Tibial artery (tissue), 4 donors: ENCODE measurements at places on chromosomes 1 and 21.

DNA sequence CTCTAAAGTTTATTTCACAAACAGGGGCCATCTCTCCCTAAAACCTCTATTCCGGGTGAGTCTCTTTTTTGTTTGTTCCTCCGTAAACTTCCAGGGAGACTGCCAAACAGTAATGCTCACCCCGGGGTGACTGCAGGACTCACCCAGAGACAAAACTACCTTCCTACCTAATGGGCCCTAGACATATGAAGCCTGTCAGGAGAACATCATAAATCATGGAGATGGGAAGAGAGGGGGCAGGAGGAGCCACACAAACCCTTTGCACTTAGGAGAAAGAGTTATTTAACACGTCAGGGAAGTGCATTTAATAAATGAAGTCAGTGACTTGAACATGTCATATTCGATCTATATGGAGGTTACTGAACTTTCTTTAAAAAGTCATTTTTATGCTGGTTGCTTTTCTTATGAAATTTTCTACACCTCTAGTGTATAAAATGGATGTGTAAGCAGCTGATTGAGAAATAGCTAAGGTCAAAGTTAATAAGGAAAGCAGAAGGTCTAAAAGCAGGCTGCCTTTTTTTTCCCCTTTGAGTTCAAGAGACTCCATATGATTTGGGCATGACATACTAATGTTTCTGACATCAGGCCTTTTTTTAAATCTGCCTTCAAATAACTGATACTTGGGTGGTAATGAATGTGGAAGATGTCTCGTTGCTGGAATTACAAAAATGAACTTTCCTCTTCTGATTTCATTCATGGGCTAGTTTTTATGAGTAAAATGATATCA is 286.9 kb upstream of the USP25 start:
- no peak for DNase-seq

- DNase-seq: no peak
Observed at GRCh38 chr1:198598796-198599321, 40.0 kb upstream of the PTPRC start.

GRCh38 chr1:234862944-234863515 is 253.1 kb upstream of the IRF2BP2 start:
- peak; percentile 89 for DNase-seq

- no peak for DNase-seq
Observed at GRCh38 chr21:16563795-16564194, 834.0 kb downstream of the USP25 start.

GRCh38 chr21:31686272-31686915 is 26.9 kb downstream of the SOD1 start:
- no peak for DNase-seq

DNA sequence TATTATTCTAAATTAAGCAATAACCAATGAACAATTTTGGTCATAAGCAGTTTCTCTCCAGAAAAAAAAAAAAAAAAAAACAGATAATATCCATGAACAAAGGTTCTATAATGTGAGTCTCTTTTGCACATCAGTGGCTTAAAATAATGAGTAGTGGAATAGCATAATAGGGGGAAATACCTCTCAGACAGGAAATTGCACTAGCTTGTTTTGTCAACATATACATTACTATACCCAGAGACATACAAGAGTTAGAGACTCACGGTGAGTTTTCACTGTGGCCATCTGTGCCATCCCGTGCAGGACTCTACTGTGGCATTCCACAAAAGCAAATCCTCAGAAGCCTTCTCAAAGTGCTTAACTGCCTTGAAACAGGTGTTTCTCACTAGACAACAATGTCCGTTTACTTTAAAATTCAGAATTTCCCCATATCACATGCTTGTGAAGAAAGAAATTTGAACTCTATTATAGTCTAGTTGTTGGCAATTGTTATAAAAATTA is 697.9 kb downstream of the USP25 start:
- no peak for DNase-seq

GRCh38 chr1:169999761-170000160 is 74.7 kb downstream of the KIFAP3 start:
- no peak for DNase-seq

DNA sequence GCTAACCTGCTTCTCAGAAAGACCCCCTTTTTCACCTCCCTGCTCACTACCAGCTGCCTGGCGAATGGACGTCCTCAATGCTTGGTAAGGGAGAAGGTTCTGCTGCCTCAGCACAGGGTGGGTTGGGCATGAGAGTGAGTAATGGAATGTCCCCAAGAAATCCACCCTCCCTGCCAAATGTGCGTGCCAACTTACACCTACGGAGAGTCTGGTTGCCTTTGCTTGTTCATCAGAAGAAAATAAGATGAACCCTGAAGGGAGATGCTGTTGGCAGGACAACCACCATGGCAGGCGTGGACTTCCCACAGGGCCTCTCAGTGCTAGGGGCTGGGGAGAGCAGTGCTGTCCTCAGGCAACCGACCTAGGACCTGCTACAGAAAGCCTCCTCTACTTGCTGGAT is 106.0 kb downstream of the XCL2 start:
- no peak for DNase-seq

- peak; percentile 55 for DNase-seq
Observed at GRCh38 chr1:58887059-58887458, 103.2 kb upstream of the JUN start.

DNA sequence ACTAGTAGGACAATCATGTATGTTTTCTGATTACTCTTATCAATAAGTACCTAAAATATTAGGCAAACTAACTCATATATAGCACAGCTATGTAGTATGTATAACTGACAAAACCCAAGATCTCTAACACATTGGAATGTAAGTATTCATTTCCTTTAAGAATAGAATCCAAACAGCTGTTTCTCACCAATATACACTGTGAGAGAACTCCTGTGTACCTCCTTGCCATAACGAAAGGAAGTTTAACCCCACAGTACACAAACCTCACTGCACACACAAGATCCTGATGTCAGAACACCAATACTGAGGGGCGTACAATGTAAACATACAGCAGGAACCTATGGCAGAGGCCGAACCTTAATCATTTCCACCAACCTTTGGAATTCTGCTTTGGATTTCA is 113.0 kb downstream of the SMYD3 start:
- DNase-seq: no peak

DNA sequence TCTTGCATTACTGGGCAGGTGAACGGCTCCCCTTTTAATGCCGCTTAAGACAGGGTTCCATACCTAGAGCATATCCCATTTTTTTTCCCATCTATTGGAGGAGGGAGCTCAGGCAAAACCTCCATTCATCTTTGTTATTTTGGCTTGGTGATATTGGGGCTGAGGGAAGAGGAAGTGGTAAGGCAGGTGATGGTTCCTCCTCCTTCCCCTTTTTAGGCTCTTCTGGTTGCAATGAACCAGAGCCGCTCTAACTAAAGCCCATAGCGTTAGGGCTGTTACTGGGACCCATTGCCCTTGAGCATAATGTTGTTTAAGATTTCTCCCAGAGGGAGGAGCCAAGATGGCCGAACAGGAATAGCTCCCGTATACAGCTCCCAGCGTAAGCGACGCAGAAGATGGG is 21.1 kb downstream of the PYHIN1 start:
- DNase-seq: no peak

DNA sequence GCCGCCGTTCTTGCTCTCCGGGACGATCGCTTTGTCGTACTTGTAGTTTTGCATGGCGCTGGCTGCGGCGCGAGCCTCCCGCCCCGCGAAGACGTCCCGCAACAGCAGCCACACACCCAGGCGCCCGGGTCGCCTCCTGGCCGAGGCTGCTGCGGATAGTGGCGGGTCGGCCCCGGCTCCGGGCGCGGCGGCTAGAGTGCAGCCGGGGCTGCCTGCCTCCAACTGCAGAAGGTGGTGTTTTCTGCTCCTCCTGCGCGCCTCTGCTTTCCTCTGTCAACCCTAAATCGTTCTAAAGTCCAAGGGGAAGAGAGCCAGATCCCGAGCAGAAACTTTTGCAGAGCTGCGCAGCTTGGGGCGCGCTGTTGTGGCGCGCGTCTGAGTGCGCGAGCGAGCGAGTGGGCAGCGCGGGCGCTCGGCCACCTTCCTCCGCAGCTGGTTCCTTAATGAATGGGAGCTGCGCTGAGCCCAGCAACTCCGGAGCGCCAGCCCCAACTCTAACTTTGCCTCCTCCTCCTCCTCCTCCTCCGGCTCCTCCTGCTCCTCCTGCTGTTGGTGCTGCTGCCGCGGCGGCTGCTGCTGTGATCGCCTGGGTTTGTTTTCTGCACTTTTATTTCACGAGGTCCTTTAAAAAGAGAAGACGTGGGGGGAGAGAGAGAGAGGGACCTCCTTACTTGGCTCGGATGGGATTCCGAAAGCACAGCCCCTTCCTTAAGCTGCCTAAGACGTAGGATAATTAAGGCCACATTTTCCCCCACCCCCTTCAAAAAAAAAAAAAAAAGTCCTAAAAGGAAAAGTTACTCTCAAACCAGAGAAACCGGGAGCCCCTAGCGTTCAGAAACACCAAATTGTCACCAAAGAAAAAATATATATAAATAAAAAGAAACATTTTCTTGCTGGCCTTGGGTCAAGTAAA is at the start of gene PLPP3:
PLPP3 (minus strand) TSS at position 601 of the 913 bp plus-strand sequence; CDS start at position 54, 547 bp downstream.
- DNase-seq: peak; percentile 95

- DNase-seq: no peak
Observed at GRCh38 chr21:18152371-18152770, 92.3 kb upstream of the CHODL start.

GRCh38 chr1:68188060-68188538 is 44.2 kb downstream of the WLS start:
- DNase-seq: no peak
